ENCODE measurements at places on chromosomes 1 and 21. TPM values are rescaled to one million over a fixed set of nuclear protein-coding genes. Genes with fewer than 3 reads are reported as not detected.

The MPC2 gene
- total RNA-seq, result 221 TPM

- no peak for DNase-seq
These were observed 10.4 kb upstream of the GJA9 start for GRCh38 chr1:38891753-38892152.

The COX20 gene
- 68.7 TPM for total RNA-seq

- no peak for DNase-seq
These were observed 199.4 kb downstream of the LYPLAL1 start for GRCh38 chr1:219372916-219373615.

DNA sequence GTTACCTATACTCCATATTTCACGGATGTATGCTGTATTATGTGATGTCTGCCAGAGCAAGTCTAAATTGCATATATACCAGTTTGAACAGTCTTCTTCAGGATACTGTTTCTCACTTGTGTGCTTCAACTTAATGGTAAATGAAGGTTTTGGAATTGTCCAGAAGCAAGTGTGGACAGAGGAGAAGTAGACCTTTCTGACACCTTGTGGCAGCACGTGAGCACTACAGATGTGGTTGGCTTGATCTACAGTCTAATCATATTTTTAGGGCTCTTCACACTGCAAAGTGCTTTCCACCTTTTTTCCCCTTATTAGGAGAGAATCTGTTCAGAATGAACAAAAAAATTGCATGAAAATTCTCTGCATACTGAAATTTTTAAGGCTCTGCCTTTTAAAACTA is 10.9 kb downstream of the MORC3 start:
- DNase-seq, result no peak

DNA sequence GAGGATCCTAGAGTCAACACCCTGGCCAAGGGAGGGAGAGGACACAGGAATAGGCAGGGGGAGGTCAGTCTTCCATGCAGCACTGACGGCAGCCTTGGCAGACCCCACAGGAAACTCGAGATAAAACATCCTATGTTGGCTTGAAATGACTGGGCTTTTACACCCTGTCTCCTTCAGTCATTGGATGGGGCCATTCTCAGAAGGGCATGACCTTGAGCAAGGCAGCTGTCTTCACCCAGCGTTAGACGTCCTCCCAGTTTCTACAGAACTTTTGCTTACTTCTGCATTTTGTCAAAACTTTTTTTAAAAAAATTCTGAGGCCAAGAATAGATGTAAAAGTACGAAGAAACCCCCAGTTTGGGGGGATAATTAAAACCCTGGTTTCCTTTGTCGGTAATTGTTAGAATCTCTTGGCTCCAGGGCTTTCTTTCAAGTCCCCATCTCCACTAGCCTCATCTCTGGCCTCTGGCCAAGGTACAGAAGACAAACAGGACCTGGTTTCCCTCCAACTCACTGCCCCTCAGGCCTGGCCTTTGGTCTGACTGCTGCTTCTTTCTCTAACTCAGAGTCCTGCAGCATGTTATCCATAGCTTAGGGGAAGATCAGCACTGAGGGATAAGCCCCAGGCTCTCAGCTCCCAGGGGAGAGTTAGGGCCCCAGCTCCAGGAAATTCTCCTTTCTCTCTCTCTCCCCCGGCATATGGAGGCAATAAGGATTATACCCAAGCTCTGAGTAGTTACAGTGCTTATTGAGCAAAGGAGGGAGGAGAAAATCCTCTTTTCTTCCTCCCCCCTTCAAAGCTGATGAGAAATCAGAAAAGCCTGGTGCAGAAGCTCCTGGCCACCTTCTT is 51.6 kb upstream of the KCND3 start:
- no peak for DNase-seq

DNA sequence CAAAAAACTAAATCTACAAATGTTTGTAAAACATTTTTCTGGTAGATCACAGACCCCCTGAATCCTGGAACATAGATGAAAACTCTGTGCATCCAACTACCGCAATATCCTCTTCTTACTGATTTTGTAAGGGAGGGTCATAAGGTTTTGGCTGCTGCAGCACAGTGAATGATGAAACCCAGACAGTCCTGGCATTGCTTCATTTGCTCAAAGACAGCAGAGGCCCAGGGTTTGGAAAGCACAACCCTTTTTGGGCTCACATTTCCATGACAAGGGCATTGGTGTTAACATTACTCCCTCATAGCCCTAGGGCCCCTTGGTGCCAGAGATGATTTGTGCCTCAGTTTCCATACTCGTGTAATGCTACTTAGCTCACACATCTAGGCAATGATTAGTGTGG is 51.2 kb downstream of the PLXNA2 start:
- no peak for DNase-seq

GRCh38 chr21:41778930-41779600 is 12.2 kb upstream of the RIPK4 start:
- DNase-seq, result no peak

DNA sequence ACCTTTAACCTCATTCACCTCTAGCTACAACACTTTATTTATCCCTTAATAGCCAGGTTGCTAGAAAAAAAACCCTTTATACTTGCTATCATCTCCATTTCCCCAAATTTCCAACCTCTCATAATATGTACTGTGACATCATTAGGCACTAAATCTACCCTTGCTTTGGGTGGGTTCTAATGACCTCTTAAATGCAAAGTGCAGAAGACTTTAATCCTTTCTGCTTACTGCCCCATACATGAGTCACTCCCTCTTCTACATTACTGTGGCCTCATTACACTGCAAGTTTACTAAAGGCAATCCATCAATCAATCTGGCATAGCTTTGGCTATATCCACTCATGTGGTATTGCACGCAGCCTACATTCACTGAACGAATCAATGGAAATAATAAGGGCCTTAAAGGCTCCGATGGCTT is 353.3 kb downstream of the SMYD3 start:
- DNase-seq, result no peak

- no peak for DNase-seq
These were observed 97.3 kb upstream of the BEND5 start for GRCh38 chr1:48873944-48874343.

The SPRR4 gene
- not detected for total RNA-seq

GRCh38 chr21:38646213-38646837 is 148.0 kb upstream of the ERG start:
- no peak for DNase-seq

DNA sequence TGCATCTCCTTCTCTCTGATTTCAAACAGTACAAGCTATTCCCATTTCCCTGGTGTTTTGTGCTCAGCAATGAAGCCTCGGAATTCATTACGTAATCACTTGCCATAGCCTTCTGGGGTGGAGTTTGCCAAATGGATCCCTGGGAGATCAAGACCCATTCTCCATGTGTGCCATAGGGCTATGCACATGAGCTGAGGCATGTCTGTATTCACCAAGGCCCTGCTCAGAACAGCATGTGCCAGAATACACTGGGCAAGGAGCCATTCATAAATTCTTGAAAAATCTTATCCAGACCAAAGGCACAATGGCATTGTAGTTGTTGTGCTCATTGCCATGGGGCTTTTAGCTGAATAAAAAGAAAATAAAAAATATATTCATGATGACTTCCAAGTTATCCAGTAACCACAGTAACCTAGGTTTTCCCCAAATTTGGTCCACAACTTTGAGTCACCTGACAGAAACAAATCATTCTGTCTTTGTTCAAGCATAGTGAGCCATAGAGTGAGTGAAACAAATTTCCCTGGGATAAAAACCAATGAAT is 53.0 kb downstream of the CRB1 start:
- DNase-seq, result no peak
